ENCODE measurements at places on chromosomes 1 and 21.

GRCh38 chr1:110490791-110491451, 28.1 kb downstream of the KCNA10 start:
- DNase-seq: no peak

DNA sequence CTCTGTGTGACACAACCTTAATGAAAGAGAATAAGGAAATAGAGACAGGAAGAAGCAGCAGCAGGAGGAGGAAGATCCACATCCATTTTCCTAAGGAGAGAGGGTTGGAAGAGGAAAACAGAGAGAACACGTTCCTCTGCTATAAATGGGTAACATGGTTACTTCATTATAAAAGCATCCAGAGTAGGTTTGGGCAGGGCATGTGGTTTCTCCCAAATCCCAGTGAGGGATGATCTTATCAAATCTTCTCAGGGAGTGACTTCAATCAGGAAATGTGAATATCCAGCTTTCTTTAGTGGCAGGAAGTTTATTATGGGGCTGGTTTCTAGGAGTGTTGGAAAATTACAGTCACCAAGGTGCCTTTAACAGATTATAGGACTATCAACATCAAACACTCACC, 11.1 kb downstream of the CYP2J2 start:
- DNase-seq: no peak

GRCh38 chr1:89352421-89352820, 11.4 kb upstream of the GBP6 start:
- no peak for DNase-seq

GRCh38 chr1:22870201-22870871, 102.3 kb downstream of the LACTBL1 start:
- DNase-seq: no peak

Measured in AG09319 (cell line).